ENCODE measurements at places on chromosomes 6 and 20.

DNA sequence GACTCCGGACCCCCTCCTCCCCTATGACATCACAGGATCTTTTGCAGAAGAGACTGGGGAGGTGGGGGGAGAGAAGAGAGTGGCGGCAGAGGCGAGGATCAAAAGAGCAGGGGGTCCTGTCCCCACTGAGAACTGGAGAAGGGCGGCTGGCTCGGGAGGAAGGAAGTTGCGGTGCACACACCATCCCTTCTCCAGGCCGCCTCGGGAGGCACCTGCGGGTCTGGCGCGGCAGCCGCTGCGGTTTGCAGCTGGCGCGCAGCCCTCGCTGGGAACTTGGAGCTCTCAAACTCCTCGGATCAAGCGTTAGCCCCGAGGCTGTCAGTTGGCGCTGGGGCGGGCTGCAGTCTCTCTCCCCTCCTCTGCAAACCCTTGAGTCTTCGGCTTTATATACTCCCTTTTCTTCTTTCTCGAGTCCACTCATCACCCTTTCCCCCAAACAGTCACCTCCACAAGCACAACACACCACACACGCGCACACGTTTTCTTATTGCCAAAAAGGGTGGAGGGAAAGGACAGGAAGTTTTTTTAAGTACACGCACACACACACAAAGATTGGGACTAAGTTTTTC is 180.7 kb downstream of the TBXT start:
- DNase-seq: no peak

DNA sequence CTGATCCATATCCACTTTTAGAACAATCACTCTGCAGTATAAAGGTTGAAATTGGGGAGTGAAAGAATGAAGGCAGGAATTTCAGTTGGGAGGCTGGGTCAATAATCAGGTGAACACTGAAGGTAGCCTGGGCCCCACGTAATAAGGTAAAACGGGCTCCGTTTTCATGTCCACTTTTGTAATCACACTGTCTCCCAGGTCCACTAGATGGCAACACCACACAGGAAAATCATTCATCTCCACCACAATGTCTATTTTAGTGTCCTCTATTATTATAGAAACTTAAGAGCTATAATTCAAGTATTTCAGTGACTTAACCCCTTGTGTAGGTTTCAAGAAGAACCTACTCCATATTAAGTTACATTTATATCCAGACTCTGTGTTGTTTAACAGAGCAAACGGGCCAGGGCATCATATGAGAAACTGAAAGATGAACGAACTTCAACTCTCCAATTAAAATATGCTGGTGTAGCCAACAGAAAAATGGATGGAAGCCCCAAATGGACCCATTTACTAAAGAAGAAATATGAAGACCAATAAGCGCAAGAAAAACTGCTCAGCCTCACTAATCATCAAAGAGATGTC is 45.9 kb upstream of the MC3R start:
- no peak for DNase-seq

DNA sequence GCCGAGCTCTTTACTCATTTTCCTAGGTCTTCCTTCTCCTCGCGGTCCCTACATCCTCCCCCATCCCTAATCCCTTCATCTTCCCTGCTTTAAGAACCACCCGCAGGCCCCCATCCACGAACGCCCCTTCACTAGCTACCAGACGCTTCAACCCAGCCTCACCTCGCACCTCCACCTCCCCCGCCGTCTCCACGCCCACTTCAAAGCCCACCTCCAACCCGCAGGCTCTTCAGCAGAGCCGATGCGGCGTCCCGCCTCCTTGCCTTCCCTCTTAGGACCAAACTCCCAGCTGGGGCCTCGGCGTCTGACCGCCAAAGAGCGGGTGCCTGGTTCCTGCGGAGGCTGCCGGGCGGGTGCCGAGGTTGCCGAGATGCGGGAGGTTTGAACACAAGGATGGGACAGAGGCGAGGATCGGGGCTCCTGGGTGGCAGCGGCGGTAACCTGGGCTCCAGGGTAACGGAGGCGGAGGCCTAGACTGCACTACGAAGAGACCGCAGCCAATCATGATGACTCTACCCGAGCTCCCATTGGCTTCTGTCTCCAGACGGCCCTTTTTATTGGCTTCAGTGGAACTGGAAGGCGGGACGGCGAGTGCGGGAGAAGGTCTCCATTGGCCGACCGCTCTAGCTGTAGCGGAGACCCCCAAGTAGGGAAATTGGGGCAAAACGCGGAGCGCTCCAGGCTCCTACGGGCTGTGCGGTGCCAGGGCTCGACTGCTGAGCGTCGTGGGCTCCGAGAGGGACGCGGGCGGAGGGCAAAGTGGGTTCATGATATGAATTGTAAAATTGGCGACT is at the start of gene LCA5:
Gene LCA5, minus strand, starts transcription at position 477 of the 794 bp plus-strand sequence. CDS start 18,536 bp downstream, outside the sequence.
- DNase-seq: peak; percentile 48

GRCh38 chr20:24379484-24379927 is 89.9 kb upstream of the SYNDIG1 start:
- no peak for DNase-seq

DNA sequence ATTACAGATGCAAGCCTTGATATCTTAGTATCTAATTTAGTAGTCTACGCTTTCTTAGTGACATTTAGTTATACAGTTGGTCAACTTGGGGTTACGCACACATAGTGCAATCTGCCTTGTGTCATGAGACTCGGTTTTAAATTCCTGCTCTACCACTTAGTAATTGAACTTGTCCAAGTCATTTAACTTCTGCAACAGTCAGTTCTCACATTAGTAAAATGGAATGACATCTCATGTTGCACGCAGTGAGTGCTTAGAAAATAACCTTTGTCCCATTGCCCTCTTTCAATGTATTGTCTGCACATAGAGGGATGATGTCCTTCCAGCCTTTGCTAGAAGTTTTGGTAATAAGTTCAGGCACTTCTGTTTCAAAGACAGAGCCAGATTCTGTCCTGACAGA is 48.6 kb downstream of the TMEM170B start:
- DNase-seq: no peak

- no peak for DNase-seq
Measured at GRCh38 chr20:46552460-46553420, 2.3 kb upstream of the OCSTAMP start.

Measured in stimulated activated CD8-positive, alpha-beta memory T cell treated with anti-CD3 and anti-CD28 coated beads, Interleukin-2, amount 100 ng/mL, for 1 hour (primary cell).